Cardiac muscle cell (in vitro differentiated cells and primary cell): ENCODE measurements at places on chromosomes 4 and X. TPM values are rescaled to one million over a fixed set of nuclear protein-coding genes. Genes with fewer than 3 reads are reported as not detected.

DNA sequence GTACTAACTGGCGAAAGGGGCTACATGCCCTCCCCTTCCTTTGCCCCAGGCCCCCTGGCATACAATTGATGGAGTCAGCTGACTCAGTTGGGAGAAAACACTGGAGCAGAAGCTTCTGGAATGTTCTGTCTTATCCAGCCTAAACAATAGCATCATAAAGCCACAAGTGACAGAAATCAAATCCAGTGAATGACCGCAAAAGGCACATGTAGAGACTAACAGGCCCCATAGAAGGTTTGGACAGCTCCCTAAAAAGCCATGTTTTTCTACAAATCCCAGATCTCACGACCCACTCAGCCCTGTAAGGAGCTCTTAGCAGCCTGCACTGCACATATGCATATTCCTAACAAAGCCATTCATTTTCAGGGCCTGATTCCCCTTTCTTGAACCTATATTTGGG is 25.1 kb downstream of the SCARB2 start:
- no peak overlapping the region for H3K27ac ChIP-seq
- H3K27me3 ChIP-seq = no peaks in the 10 kb centered on the region
- no peaks in the 10 kb centered on the region for H3K36me3 ChIP-seq
- DNase-seq = no peak

GRCh38 chr4:182238355-182238931 is 4.8 kb upstream of the TENM3 start:
- H3K4me3 ChIP-seq = no peak overlapping the region
- no peaks in the 10 kb centered on the region for H3K27me3 ChIP-seq
- no peaks in the 10 kb centered on the region for H3K36me3 ChIP-seq
- no peak overlapping the region for H3K27ac ChIP-seq

DNA sequence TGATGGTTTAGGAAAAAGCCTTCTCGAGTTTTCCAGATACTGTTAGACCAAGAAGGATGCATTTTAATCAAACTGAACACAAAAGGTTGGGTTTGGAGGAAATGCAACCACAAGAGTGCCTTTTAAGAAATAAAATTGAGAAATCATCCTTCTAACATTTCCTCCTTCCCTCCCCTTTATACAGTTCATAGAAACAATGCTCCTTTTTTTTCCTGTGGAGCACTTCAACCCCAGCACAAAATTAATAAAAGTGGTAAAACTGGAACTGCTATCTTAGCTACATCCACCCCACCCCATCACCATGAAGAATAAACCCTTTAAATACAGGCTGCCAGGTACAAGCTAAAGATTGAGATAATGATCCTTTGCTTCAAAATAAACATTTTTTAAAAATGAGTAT is 211.1 kb downstream of the RELL1 start:
- H3K4me1 ChIP-seq = no peaks in the 10 kb centered on the region
- no peak overlapping the region for H3K4me3 ChIP-seq
- no peak overlapping the region for H3K27ac ChIP-seq
- DNase-seq = no peak
- no peaks in the 10 kb centered on the region for H3K36me3 ChIP-seq

DNA sequence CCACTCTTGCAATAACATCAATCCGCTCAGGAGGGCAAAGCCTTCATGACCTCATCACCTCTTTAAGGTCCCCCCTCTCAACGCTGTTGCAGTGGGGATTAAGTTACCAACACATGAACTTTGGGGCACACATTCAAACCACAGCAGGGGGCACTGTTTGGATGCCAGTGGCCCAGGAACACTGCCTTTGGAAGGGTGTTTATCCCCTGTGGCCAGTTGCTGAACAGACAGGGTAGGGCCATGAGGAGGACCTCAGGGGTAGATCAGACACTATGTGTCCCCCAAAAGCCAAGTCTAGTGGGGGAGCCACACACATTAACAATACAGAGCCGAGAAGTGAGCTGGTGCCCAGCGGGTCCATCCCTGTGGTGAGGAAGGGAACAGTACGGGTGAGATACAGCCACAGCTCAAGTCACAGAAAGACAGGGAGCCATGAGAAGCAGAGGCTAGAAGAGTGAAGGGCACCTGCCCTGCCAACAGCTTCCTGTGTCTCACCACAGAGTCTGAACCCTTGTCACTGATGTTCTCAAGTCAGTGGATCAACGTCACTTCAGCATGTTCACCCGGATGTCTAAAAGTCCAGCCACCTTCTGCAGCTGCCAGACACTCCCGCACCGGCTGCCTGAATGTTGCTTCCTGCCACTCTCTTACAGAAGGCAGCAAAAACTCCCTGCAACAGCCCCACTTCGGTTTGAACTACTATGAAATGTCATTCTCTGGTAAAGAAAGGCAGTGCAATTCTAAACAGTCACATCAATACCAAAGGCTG is 19.9 kb upstream of the MXD4 start:
- no peak overlapping the region for H3K4me3 ChIP-seq
- no peak overlapping the region for H3K27ac ChIP-seq
- H3K36me3 ChIP-seq = no peaks in the 10 kb centered on the region
- DNase-seq = no peak

GRCh38 chr4:173274744-173275143 is 59.4 kb downstream of the HMGB2 start:
- H3K27ac ChIP-seq = no peak overlapping the region
- no peaks in the 10 kb centered on the region for H3K36me3 ChIP-seq
- no peak overlapping the region for H3K4me3 ChIP-seq
- peaks cover 14% of the 10 kb centered on the region for H3K4me1 ChIP-seq

- H3K36me3 ChIP-seq = no peaks in the 10 kb centered on the region
- no peak overlapping the region for H3K27ac ChIP-seq
- peak; percentile 8 for DNase-seq
Measured at GRCh38 chr4:186765673-186766546, 42.3 kb upstream of the FAT1 start.

- H3K36me3 ChIP-seq = no peaks in the 10 kb centered on the region
- H3K4me3 ChIP-seq = no peak overlapping the region
- DNase-seq = no peak
- peaks cover 19% of the 10 kb centered on the region for H3K4me1 ChIP-seq
Measured at GRCh38 chr4:185122681-185123345, 20.3 kb upstream of the SLC25A4 start.

DNA sequence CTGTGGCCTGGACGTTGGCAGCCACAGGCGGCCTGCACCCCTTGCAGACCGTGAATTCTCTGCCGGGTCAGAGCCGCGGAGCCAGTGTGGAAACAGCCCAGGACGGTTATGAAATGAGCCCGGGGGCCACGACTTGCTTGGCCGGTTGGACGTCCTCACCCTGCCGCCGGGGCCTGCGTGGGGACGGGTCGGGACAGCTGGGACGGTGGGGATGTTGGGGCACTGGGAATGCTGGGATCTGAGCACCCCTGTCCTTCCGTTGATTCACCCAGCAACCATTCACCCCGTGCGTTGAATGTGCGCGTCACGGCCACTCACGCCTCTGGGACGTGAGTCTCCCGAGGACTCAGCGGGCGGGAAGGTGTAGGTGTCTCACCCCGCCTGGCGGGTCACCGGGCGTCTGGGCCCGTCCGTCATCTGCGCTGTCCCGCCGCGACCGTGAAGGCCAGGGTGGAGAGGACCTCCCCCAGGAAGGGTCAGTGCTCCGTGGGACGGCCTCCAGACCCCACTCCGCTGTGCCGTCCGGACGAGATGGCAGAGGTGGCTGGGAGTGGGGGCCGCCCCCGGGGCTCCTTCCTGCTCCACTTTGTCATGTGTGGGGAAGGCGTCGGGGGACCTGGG is 4.5 kb upstream of the PLCXD1 start:
- H3K27me3 ChIP-seq = peaks cover 6% of the 10 kb centered on the region
- no peaks in the 10 kb centered on the region for H3K36me3 ChIP-seq
- H3K4me1 ChIP-seq = no peaks in the 10 kb centered on the region
- no peak for DNase-seq

- H3K4me3 ChIP-seq = no peak overlapping the region
- H3K4me1 ChIP-seq = peaks cover 8% of the 10 kb centered on the region
- no peaks in the 10 kb centered on the region for H3K36me3 ChIP-seq
- H3K27ac ChIP-seq = peak overlapping the region; percentile 66
Measured at GRCh38 chrX:69060631-69061408, 104.4 kb downstream of the PJA1 start.

- H3K27ac ChIP-seq = no peak overlapping the region
- H3K36me3 ChIP-seq = no peaks in the 10 kb centered on the region
- H3K4me1 ChIP-seq = peaks cover under 1% of the 10 kb centered on the region
Measured at GRCh38 chrX:154484255-154485149, 1.9 kb downstream of the UBL4A start.

DNA sequence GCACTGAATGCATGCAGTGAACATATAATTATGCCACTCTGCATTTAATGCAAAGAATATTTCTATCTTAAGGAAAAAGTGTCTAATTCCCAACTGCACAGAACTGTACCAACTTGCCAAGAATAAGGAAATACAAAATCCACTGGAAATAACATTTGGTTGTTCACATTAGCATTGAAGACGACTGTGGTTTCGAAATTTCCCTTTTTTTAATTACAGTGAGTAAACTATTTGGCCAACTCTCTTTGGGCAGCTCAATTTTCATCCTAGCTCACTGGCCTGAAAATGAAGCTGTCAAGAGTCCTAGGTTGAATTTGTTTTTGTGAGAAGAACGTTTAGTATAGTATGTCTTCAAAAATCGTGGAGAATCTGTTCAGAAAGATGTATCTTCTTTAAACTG is 81.6 kb upstream of the MID1 start:
- no peak overlapping the region for H3K4me3 ChIP-seq
- H3K36me3 ChIP-seq = no peaks in the 10 kb centered on the region
- H3K4me1 ChIP-seq = no peaks in the 10 kb centered on the region
- no peak for DNase-seq

DNA sequence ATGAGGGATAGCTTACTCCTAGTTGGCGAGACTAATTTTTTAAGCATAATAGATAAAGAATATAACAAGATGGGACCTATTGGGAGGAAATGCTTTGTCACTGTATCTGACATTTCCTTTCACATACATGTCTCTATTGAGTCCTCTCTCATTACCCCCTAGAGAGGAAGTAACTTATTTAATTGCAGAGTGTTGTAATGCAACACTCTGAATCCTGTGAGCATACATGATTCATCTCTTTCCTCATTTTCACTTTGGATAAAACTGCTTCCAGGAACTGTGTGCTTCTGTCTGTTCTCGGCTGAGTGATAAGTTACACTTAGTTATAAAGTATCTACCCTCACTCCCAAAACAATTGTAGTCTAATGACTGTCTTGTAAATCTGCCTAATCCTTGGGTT is 266.1 kb upstream of the ANXA10 start:
- no peaks in the 10 kb centered on the region for H3K27me3 ChIP-seq
- H3K4me1 ChIP-seq = peaks cover 3% of the 10 kb centered on the region
- no peak overlapping the region for H3K4me3 ChIP-seq
- peak; percentile 60 for DNase-seq

GRCh38 chrX:112058255-112058654 is 24.3 kb downstream of the TRPC5 start:
- no peak overlapping the region for H3K27ac ChIP-seq
- no peaks in the 10 kb centered on the region for H3K36me3 ChIP-seq
- DNase-seq = peak; percentile 3
- no peaks in the 10 kb centered on the region for H3K4me1 ChIP-seq

GRCh38 chrX:96430756-96431455 is 253.7 kb upstream of the DIAPH2 start:
- no peak overlapping the region for H3K27ac ChIP-seq
- H3K36me3 ChIP-seq = no peaks in the 10 kb centered on the region
- no peaks in the 10 kb centered on the region for H3K27me3 ChIP-seq
- H3K4me3 ChIP-seq = no peak overlapping the region
- peaks cover 6% of the 10 kb centered on the region for H3K4me1 ChIP-seq

GRCh38 chrX:72083291-72083690 is 48.4 kb downstream of the RTL5 start:
- H3K27me3 ChIP-seq = no peaks in the 10 kb centered on the region
- H3K36me3 ChIP-seq = no peaks in the 10 kb centered on the region
- H3K4me3 ChIP-seq = no peak overlapping the region
- DNase-seq = no peak
- peak overlapping the region; percentile 89 for H3K27ac ChIP-seq
- peaks cover 31% of the 10 kb centered on the region for H3K4me1 ChIP-seq

- H3K36me3 ChIP-seq = peaks cover 21% of the 10 kb centered on the region
- no peaks in the 10 kb centered on the region for H3K4me1 ChIP-seq
- no peak overlapping the region for H3K4me3 ChIP-seq
- no peak for DNase-seq
- no peak overlapping the region for H3K27ac ChIP-seq
Measured at GRCh38 chr4:7771541-7772507, 167.8 kb downstream of the AFAP1 start.

- H3K4me1 ChIP-seq = peaks cover 10% of the 10 kb centered on the region
- no peak overlapping the region for H3K4me3 ChIP-seq
Measured at GRCh38 chr4:21628916-21629610, 319.5 kb downstream of the KCNIP4 start.

GRCh38 chr4:145101091-145101490 is 3.0 kb downstream of the ABCE1 start:
- peaks cover 8% of the 10 kb centered on the region for H3K36me3 ChIP-seq
- H3K27me3 ChIP-seq = no peaks in the 10 kb centered on the region

- H3K36me3 ChIP-seq = no peaks in the 10 kb centered on the region
- H3K27ac ChIP-seq = no peak overlapping the region
- H3K27me3 ChIP-seq = no peaks in the 10 kb centered on the region
Measured at GRCh38 chr4:114659386-114660008, 60.9 kb downstream of the UGT8 start.

- H3K4me1 ChIP-seq = no peaks in the 10 kb centered on the region
- no peak overlapping the region for H3K27ac ChIP-seq
- no peaks in the 10 kb centered on the region for H3K36me3 ChIP-seq
- no peak for DNase-seq
- H3K4me3 ChIP-seq = no peak overlapping the region
- no peaks in the 10 kb centered on the region for H3K27me3 ChIP-seq
Measured at GRCh38 chrX:93354651-93355050, 318.7 kb downstream of the NAP1L3 start.

DNA sequence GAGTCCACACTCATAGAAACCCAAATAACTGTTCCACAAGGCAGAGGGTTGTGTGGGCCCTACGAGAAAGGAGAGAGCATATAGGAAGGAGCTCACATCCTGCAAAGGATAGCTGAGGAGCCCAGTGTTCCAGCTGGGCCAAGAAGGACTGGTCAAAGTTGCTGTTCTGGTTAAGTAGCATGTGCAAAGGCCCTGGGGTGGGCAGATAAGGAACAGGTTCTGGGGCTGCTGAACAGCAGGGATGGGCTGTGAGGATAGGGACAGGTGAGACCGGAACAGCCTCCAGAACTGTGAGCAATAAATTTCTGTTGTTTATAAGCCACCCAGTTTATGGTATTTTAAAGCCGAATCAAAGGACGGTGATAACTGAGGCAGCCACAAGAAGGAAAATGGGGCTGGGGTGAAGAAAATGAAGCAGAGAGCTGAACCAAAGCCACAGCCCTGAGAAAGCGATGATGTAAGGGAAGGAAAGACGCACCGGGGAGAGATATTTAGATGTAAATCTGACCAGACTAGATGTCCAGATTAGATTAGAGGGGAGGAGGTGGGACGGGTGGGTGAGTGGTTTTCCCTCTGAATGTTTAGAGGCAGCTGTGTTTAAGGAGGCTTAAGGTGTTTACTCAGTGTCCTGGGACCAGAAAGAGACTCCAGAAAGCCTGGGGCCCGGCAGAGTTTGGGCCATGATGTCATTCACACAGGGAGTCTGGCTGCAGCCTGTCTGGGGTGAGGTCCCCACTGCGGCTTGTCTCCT is 180.8 kb upstream of the BCOR start:
- H3K27me3 ChIP-seq = no peaks in the 10 kb centered on the region
- no peak overlapping the region for H3K27ac ChIP-seq
- H3K36me3 ChIP-seq = no peaks in the 10 kb centered on the region
- DNase-seq = no peak
- no peak overlapping the region for H3K4me3 ChIP-seq

The BST1 gene
- total RNA-seq = 0.09 and 0.60 TPM in 2 replicates

The TREX2 gene
- total RNA-seq = 0.36 TPM in 1 of 2 replicates, not detected in the other

The PNMA6A gene
- total RNA-seq = 3.5 and 8.6 TPM in 2 replicates

The NOX1 gene
- total RNA-seq = 1.5 and 3.1 TPM in 2 replicates

The COL4A5 gene
- 228 and 299 TPM in 2 replicates for total RNA-seq

The HGFAC gene
- total RNA-seq = 2.3 TPM in 2 replicates

The SUPT20HL2 gene
- total RNA-seq = 0.12 and 0.25 TPM in 2 replicates

The BBS12 gene
- total RNA-seq = 3.2 and 4.9 TPM in 2 replicates

The ASB12 gene
- 0.24 and 0.46 TPM in 2 replicates for total RNA-seq
